MCF 10A (cell line): ENCODE measurements at places on chromosomes 16 and 17.

GRCh38 chr16:57610611-57611010 is 17.8 kb upstream of the ADGRG1 start:
- no peak for DNase-seq

DNA sequence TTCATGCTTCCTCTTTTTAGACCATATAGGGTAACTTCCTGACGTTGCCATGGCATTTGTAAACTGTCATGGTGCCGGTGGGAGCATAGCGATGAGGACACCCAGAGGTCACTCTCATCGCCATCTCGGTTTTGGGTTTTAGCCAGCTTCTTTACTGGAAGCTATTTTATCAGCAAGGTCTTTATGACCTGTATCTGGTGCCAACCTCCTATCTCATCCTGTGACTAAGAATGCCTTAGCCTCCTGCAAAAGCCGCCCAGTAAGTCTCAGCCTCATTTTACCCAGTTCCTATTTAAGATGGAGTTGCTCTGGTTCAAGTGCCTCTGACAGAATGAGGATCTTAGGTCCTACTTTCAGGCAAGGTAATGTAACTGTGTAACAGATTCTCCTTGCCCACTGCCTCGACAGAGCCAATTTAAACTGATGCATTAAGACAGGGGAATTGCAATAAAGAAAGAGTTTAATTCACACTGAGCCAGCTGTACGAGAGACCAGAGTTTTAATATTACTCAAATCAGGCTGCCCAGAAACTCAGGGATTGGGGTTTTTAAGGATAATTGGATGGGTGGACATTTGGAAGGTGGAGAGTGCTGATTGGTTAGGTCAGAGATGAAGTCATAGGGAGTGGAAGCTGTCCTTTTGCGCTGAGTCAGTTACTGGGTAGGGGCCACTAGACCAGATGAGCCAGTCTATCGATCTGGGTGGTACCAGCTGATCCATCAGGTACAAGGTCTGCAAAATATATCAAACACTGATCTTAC is 59.9 kb upstream of the ATF7IP2 start:
- DNase-seq: no peak

DNA sequence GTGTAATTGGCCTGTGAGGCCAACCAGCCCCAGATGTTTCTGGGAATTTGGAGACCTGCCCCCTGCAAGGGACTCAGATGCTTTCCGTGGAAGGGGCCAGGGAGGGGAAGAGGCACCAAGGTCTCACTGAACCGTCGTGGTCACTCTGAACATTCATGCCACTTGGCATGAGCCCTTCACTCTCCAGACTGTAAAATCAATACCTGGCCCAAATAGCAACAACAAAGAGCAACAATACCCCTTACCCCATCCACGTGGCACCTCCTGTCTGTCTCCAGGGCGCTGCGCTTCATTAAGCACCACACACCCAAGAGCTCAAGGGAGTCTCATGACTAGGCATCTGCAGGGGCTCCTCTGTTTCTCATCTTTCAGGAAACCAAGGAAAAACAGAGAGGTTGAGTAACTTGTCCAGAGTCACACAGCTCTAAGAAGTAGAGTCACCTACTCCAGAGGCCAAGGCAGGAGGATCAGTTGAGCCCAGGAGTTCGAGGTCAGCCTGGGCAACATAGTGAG is 52.8 kb downstream of the SOCS1 start:
- no peak for DNase-seq

- DNase-seq: no peak
Measured at GRCh38 chr17:9241371-9241712, 220.0 kb downstream of the NTN1 start.

DNA sequence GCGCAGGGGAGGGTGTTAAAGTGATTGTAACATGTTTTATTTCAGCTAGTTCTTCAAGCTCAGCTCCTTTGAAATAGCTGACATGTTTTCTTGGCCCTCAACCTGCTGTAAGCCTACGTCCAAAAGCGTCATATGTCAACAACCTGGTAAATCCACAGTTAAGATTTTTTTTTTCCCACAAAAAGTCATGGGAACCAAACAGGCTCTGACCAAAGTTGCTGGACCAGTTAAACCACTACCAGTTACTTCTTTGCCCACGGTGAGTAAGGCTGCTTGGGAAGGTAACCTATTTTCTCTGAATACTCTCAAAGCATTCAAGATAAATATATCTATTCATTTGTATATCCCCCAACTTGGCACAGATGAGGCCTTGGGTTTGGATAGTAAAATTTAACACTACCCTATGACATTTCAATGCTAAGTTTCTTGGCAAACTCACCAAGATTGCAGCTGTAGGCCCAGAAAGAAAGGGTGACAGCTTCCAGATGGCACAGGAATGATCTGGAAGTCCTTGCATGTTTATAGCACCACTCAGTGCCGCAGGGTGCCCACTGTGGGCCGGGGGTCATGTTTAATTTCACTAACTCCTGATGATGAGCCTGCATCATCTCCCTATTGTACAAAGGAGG is 166.2 kb downstream of the XYLT1 start:
- no peak for DNase-seq

DNA sequence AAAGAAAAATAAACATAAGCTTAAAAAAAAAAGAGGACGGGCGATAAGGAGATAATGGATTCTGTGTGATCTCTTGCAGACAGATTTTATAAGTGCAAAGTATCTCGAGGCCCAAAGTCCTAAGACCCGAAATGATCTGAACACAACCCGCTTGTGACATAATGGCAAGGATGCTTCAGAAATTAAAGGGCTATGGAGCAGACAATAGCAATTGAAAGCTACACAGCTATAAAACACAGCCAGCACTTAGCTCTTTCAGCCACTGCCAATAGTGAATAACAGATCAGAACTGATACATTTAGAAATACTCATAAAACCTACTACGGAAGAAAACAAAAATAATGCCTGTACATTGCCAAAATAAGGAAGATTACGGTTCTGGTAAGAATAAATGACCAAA is 117.5 kb downstream of the ZFHX3 start:
- DNase-seq: no peak
